AG08396 (cell line): ENCODE measurements at places on chromosomes 6 and 20.
A peak's percentile ranks its signal among the peaks of the same experiment; 100 is the strongest.

- DNase-seq: peak; percentile 76
Observed at GRCh38 chr20:1820138-1821079, 74.8 kb upstream of the SIRPA start.

DNA sequence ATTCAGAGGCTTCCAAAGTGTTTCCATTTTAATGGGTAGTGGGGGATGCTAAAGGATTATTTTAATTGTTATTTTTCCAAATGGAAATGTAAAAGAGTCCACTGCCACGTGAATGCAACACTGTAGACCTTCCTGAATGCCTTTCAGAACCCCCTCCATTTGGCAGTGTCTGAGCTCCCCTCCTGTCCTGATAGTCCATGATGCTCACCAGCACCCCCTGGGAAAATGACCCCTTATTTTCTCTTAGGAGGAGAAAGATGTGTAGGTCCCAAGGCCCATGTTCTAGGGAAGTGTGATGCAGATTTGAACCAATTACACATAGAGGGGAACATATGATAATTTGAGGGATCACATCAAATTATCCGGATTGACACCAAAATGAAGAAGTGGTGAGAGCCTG, 46.8 kb upstream of the SH3BGRL2 start:
- no peak for DNase-seq

DNA sequence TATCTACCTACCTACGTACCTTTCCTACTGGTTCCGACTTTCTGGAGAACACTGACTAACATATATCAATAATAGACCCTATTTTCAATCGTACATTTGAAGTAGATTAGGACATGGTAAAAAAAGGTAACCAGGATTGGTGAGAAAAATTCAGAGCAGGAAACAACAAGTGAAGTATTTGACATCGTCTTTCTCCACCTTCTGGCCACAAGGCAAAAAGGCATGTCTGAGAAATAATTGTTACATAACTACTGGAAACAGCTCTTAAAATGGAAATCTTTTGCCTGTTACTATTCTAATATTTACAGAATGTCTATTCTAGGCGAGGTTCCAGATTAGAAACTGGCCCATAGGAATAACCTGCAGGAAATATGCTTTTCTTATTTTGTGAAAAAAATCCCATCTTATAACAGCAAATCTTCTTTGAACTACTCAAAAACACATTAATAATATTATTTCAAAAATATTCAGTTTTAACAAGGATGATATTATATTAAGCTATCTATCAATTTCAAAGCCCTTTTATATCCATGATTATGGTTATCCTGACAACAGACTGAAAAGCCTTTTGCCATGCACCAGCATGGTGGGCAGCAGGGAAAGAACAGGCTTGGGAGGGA, 80.8 kb downstream of the RCAN2 start:
- DNase-seq: peak; percentile 28

DNA sequence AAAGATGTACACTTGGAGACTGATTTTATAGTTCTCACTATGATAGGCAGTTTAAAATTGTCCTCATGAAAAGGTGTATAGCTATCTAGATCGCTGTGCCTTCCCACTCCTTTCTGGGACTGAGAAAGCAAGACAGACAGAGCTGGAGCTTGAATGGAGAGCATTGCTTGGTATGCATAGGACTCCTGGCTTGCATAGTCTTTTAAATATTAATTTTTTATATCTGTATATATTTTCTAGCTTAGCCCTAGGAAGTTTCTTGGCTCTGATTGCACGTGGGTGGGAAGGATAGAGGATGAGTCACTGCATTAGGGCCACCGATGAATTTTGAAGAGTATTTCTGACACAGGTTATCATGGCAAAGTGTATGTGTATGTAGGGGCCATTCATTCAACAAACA, 150.0 kb upstream of the SPACA1 start:
- peak; percentile 12 for DNase-seq

DNA sequence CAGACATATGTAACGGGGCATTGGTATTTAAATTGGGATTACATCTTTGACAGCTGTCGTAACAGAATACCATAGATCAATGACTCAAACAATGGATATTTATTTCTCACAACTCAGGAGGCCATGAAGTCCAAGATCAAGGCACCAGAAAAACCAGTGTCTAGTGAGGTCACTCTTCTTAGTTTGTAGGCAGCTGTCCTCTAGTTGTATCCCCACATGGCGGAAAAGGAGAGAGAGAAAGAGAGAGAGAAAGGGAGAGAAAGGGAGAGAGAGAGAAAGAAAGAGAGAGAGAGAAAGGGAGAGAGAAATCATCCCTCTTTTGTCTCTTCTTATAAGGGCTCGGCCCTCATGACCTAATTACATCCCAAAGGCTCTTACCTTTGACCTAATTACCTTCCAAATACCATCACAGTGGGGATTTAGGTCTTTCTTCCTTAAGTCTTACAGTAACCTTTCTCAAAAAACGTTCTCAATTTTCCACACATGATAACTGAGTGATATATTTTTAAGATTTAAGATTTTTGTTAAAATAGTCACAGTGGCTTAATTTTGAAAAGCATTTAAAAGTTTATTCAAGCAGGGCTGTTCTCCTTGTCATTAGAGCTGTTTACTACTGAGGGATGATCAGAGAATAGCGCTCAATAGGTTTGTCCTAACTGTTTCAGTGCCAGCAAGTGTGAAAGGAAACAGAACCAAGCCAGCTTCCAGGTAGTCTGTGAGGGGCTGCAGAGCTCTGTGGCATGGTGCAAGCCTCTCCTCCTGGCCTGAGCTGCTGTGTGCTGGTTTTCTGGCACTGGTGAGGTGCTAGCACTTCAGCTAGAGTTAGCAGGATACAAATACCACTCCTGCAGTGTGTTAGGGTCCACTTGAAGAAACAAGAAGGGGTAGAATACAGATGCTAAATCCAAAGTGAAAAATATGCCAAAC, 79.0 kb downstream of the IMPG1 start:
- no peak for DNase-seq

- no peak for DNase-seq
Observed at GRCh38 chr6:18241208-18242038, 22.9 kb downstream of the DEK start.

GRCh38 chr20:51562332-51563173, 20.0 kb upstream of the NFATC2 start:
- peak; percentile 88 for DNase-seq

- DNase-seq: no peak
Observed at GRCh38 chr20:2421247-2421646, 40.5 kb downstream of the TGM6 start.

GRCh38 chr6:37821446-37821845, 1.9 kb downstream of the ZFAND3 start:
- no peak for DNase-seq

GRCh38 chr20:10647471-10647870, 26.3 kb downstream of the JAG1 start:
- no peak for DNase-seq

- no peak for DNase-seq
Observed at GRCh38 chr6:11350294-11350693, 117.8 kb upstream of the NEDD9 start.

GRCh38 chr6:27442932-27443331, 30.0 kb downstream of the ZNF184 start:
- no peak for DNase-seq

DNA sequence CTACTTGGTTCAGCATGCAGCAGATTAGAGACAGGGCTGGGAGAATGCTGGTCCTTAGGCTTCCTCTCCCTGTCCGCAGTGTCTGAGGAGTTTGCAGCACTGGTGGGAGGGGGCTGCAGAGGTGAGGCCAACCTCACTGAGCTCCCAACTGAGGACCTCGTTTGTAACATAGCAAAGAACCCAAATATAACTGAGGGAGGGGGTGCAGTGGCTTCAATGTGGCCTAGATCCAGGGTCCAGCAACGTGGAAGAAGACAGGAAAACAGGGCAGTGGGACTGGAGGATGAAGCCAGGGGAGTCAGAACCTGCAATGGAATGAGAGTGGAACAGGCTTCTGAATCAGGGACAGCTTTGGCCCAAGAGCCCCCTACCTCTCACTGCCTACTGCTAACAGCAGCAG, 84.3 kb upstream of the MAFB start:
- DNase-seq: no peak

DNA sequence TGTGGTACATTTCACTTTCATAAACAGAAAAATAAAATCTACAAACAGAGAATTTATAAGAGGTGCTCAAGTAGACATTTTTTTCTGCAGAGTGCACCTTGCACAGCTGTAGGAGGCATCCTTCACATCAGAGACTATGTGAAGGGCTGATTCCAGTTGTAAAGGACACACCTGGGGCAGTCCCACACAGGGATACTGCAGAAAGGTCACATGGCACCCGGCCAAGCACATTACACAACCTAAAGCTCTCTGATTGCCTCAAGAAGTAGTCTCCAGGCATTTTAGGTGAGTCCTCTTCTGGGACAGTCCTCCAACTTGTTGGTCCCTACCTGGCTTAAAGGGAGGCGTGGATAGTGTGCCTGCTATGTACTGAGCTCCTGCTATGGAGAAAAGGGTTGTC, 502.9 kb upstream of the NOX3 start:
- no peak for DNase-seq

DNA sequence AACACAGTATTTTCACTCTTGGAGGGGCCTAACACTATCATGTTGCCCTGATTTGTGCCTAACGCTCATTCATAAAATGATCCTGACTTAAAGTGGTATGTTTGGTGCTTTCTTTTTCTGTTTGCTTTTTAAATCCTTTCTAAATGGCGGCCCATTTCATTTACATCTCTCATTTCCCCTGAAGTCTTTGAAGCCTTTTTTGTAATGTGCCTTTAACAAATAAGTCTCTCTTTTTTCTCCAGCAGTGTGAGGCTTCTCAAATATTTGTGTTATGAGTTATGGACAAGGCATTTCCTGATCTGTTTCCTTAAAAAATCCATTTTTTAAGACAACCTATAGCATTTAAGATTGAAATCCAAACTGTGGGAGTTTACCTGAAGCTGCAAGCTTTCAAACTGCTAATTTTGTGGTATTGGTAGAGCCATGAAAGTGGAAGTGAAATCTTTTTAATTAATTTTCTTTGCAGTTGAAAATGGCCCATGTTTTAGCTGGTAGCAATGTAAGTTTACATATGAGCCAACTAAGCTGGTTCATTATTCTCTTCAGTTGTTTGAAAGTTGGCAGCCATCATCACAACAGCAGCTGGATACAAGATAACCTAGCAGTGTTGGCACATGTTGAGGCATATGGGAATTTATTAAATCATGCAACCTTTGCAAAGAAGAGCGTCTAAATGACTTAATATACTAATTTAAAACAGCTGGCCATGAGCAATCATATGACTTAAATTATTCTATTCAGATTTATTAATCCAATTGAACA, 469.7 kb downstream of the CDKAL1 start:
- peak; percentile 21 for DNase-seq
